ENCODE measurements at places on chromosomes 5 and 9.

GRCh38 chr9:90770182-90770738 lies 31.4 kb upstream of the SYK start:
- DNase-seq, result no peak

GRCh38 chr9:92004045-92004392 lies 54.0 kb upstream of the ROR2 start:
- no peak for DNase-seq

DNA sequence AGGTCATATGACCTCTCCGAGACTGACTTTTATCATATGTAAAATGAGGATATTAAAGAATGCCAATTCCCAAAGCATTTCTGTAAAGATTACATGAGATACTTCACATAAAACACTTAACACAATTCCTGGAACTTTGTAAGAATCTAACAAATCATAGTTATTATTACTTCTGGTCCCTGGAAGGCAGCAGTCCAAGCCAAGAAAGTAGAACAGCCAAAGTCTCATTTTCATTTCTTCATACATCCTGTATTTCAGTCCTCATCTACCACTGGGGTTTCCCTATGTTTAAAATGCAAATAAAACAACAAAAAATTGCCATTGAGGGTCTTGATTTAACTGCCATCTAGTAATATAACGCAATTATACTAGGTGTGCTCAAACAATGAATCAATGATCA lies 179.5 kb downstream of the MARCHF11 start:
- DNase-seq, result no peak

GRCh38 chr5:91076138-91076537 lies 307.0 kb downstream of the ARRDC3 start:
- no peak for DNase-seq

GRCh38 chr5:36703245-36703860 lies 96.9 kb downstream of the SLC1A3 start:
- DNase-seq, result no peak

GRCh38 chr5:147578228-147579024 lies 68.6 kb upstream of the DPYSL3 start:
- no peak for DNase-seq

GRCh38 chr5:153979028-153979783 lies 59.5 kb downstream of the FAM114A2 start:
- no peak for DNase-seq

- no peak for DNase-seq
Observed at GRCh38 chr9:22643541-22643940, 196.9 kb downstream of the DMRTA1 start.

DNA sequence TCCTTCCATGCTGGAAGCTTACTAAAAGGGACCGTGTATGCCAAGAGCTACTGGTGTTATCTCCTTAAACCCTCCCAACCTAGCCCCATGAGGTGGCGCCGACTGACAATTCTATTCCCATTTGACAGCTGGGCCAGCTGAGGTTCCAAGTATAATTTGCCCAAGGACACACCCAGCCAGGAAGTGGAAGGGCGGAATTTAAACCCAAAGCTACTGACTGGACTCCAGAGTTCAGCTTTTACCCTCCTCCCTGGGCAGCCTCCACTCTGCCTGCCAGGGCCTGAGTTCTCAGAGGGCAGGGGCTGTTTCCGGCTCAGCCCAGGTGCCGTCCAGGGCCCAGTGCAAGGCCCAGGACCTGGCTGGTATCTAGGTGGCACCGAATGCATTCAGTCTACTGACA lies 71.8 kb downstream of the C9orf50 start:
- no peak for DNase-seq
